ENCODE measurements at places on chromosomes 13 and 19.

DNA sequence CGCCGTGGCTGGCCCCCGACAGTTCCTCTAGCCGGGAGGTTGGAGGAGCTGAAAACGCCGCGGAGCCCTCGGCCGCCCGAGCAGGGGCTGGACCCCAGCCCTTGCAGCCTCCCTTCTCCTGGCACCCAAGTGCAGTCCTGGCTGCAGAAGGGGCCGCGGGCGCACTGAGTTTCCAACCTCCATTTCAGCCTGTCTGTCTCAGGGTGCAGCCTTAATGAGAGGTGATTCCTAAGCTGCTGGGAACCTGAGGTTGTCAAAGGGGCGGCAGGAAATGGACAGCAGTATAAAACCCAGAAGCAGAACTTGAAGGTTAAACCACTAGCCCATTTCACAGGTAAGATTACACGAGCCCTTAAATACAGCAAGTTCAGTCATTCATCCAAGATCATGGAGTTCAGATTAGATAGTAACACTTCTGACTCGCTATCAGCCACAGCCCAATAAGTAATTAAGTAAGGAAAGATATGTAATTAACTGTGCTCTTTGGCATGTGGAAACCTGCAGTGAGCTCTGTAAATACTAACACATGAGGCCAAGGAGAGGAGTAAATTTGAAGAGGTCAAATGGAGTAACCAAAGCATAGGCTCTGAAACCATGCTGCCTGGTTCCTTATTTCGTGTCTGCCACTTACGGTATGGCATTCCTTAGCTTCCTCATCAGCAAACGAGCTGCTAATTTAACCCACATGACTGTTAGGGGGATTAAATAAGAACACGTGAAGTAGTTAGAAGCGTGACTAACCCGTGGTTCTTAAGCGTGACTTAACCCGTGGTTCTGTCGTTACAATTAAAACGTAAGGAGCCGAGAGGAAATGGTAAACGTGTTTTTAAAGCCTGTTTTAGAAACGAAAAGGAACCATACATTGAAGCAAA is 686 bp downstream of the SETDB2 start:
- DNase-seq: no peak

DNA sequence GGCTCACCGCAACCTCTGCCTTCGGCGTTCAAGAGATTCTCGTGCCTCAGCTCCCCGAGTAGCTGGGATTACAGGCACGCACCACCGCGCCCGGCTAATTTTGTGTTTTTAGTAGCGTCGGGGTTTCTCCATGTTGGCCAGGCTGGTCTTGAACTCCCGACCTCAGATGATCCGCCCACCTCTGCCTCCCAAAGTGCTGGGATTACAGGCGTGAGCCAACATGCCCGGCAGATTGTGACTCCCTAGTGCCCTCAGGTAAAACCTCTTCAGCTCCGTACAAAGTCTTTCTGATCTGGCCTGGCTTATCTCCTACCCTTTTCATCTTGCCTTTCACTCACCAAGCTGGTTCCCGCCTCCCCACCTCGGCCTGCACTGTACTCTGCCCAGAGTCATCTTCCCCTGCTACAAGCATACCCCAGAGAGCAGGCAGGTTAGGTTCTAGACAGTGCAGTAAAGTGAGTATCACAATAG is 15.0 kb downstream of the BICRA start:
- DNase-seq: no peak

DNA sequence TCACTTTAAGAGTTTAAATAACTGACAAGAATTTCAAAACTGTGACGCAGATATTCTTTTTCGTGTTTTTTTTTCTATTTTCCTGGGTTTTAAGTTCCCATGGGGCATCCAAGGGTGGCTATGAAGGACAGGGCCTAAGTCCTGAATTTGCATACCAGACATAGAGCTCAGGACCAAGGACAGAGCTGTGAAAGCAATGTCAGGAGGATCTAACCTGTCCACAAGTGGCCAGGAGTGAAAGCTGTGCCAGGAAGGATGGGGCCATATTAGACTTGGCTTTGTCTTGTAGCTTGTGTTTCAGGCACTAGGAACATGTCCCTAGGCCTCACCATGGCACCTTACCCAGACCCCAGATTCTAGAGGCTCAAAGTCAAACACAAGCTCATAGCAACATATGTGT is 289.4 kb upstream of the MIR17HG start:
- no peak for DNase-seq

DNA sequence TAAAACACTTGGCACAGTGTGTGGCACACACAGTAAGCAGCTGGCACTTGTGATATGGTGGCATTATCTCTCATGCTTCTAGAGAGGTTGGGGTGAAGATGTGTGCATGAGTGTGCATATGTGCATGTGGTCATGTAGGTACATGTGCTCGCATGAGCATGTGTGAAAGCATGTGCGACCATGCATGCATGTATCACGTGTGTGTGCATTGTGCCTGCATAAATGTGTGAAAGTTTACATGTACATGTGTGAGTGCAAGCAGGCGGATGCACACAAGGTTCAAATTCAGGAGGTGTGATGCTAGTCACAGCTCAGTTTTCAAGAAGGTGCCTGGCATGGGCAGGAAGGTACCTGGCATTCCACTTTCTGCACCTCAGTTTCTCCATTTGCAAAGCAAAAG is 59.0 kb upstream of the UQCRFS1 start:
- no peak for DNase-seq

- no peak for DNase-seq
These were observed 25.2 kb upstream of the XPO4 start for GRCh38 chr13:20927596-20928257.

GRCh38 chr19:31513841-31514240 is 164.6 kb upstream of the TSHZ3 start:
- no peak for DNase-seq

DNA sequence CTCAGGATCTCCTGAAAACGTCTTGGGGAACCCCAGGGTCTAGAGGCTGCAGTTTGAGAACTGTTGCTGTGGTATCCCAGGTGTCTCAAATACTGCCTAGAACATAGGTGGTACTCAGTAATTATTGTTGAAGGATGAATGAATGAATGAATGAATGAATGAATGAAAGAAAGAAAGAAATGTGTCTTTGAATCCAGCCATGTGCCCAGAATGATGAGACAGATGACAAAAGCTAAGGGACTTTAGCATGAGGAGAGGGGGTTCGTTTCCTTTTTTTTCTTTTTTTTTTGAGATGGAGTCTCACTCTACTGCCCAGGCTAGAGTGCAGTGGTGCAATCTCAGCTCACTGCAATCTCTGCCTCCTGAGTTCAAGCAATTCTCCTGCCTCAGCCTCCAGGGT is 7.8 kb downstream of the LSR start:
- DNase-seq: no peak

GRCh38 chr19:48325265-48325910 is at the start of gene EMP3:
TSS of gene EMP3 (plus strand) at chr19:48325552. CDS start at chr19:48326845, 1,293 bp downstream.
- peak; percentile 55 for DNase-seq

All from activated CD8-positive, alpha-beta memory T cell treated with anti-CD3 and anti-CD28 coated beads for 48 hours (primary cell).